ENCODE measurements at places on chromosomes 1 and 21. TPM values are rescaled to one million over a fixed set of nuclear protein-coding genes. Genes with fewer than 3 reads are reported as not detected.

Gene S100A1
- total RNA-seq, result not detected

Gene MGST3
- 29.0 TPM for total RNA-seq

Gene CELSR2
- total RNA-seq, result 9.7 TPM

Gene AJAP1
- not detected for total RNA-seq

Gene GJA4
- not detected for total RNA-seq

Gene SPRR2E
- not detected for total RNA-seq

Gene RGS8
- not detected for total RNA-seq

Gene FCRL5
- 3.6 TPM for total RNA-seq
